Mammary epithelial cell (primary cell): ENCODE measurements at places on chromosomes 5 and 9.

DNA sequence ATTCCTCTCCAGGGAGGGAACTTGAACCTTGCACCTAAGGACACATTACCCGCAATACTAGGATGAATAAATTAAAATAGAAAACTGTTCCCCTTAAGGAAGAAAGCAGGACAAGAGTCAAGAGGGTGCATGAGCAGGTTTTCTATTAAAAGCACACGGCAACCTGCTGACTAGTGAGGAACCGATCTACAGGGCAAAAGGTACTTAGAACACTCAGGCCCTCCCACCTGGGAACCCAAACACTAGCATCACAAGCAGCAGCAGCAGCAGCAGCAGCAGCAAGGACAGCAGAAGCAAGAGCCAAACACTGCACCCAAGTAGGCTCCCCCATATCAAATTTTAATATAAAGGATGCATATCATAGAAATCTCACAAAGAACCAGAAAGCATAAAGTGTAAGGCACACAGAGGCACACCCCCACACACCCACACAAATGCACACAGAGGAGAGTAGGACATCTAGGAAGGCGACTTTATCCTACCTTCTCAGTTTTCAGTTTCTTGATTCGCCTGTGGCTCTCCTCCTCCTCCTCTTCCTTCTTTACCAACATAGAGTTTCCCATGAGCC lies 2.8 kb downstream of the ZNF608 start:
- DNase-seq: peak; percentile 34

DNA sequence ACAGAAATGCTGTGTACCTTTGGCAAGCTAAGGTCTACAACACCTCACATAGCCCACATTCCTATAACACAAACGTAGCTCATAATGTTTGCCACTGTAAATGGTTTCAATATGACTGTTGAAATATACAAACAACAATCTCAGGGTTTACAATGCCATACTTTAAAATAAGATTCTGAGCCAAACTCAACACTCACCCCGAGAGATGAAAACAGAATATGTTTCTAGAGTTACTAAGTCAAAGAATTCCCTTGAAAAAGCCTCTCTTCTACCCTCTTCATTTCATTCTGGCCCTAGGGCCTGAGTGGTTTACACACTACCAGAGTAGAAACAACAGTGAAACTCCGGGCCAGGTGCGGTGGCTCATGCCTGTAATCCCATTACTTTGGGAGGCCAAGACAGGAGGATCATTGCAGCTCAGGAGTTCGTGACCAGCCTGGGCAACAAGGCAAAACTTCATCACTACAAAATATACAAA lies 72.6 kb downstream of the MYO10 start:
- no peak for DNase-seq

- no peak for DNase-seq
These were observed 45.2 kb downstream of the MEF2C start for GRCh38 chr5:88837817-88838216.

DNA sequence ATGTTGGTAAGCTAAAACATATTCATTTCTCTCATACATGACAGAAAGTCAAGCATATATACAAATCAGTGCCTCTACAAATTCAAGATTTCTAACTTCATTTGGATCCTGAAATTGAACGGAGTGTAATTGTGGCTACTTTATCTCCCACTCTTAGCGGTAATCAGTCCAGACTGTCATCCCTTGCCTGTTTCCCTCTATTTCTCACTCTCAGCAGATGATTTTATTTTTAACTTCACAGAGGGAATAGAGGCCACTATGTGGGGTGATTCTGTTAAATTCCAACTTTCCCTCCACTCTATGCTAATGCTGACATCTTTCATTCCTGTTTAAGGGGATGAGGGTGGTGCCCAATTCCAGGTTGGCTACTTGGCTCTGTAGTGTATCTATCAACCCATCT lies 153.8 kb upstream of the KCNN2 start:
- DNase-seq: no peak

DNA sequence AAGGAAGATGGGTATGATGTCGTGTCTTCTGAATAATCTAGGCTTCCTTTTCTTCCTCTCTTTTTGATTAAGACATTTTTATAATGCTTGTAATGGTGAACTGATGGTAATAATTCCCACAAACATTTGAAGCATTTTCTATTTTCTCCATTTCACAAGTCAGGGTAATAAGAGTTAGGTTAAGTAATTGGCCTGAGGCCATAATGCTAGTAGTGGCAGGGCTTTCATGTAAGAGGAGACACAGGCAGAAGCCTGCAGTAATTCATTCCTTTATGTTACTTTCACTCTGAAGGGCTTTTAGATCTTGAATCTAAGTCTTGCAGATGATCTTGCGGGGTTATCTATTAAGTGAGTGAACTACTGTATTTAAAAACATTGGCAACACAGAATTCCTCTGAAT lies 374.9 kb downstream of the MAT2B start:
- peak; percentile 2 for DNase-seq

DNA sequence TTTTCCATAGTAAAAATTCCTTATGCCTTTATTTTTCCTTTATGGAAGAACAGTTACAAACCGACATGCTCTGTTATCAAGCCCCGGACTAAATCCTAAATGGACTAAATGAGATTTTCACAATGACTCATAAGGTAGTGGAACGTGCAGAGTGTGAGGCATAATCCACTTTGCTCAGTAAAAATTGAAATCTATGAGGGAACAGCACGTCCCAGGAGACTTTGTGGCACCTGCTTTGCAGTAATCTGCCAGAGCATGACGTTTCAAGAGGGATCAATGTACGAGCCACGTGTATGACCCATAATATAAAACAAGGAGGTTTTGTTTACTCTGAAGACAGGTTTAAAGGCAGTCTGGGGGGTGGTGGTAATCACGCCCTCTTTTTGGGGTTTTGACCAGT lies 83.8 kb upstream of the GNA14 start:
- DNase-seq: no peak
